NCI-H774 (cell line): ENCODE measurements at places on chromosomes 7 and 10.
A peak's percentile ranks its signal among the peaks of the same experiment; 100 is the strongest.

- DNase-seq: no peak
Observed at GRCh38 chr7:135193615-135194081, 17.7 kb downstream of the WDR91 start.

- no peak for DNase-seq
Observed at GRCh38 chr10:79129361-79129997, 60.7 kb downstream of the ZMIZ1 start.

DNA sequence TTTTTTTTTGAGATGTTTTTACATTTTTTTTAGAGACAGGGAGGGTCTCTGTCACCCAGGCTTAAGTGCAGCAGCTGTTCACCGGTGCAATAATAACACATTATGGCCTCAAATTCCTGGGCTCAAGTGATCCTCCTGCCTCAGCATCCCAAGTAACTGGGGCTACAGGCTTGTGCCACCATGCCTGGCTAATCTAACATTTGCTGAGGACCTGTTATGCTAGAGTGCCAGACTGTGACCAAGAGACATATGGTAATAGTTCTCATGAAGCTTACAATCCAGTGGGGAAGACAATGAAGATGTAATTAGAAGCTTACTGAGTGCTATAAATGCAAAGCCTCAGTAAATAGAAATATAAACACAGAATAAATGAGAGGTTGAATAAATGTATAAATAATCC is 17.6 kb upstream of the ORC5 start:
- no peak for DNase-seq

DNA sequence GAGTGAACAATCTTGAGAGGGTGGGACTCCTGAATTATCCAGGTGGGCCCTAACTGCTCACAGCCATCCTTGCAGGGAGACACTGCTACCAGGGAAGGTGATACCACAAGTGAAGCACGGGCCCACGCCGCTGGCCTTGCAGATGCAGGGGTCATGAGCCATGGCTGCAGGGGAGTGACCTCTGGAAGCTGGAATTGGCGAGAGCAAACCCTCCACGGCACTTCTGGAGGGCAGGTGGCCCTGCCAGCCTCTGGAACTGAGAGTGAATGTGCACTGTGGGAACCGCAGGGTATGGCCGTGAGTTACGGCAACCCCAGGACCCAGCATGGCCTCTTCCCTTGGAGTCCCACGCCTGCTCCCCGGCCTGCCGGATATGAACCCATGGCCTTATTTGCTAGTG is 37.5 kb downstream of the STK32C start:
- DNase-seq: no peak

GRCh38 chr7:7304705-7305450 is 122.5 kb downstream of the C1GALT1 start:
- no peak for DNase-seq

GRCh38 chr7:44275146-44275545 is 50.2 kb downstream of the CAMK2B start:
- no peak for DNase-seq

DNA sequence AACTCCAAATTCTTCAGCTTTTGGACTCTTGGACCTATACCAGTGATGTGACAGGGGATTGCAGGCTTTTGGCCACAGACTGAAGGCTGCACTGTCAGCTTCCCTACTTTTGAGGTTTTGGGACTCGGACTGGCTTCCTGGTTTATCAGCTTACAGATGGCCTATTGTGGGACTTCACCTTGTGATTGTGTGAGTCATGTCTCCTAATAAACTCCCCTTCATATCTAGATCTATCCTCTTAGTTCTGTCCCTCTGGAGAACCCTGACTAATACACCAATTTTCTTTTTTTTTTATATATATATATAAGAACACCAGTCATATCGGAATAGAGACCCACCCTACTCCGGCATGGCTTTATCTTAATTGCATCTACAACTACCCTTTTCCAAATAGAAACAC is 166.8 kb downstream of the ETV1 start:
- DNase-seq: no peak

- no peak for DNase-seq
Observed at GRCh38 chr10:88995156-88995876, 4.7 kb downstream of the FAS start.

- DNase-seq: no peak
Observed at GRCh38 chr7:39617005-39617404, 6.4 kb upstream of the RALA start.

GRCh38 chr10:61757001-61757400 is 94.3 kb downstream of the CABCOCO1 start:
- DNase-seq: no peak

DNA sequence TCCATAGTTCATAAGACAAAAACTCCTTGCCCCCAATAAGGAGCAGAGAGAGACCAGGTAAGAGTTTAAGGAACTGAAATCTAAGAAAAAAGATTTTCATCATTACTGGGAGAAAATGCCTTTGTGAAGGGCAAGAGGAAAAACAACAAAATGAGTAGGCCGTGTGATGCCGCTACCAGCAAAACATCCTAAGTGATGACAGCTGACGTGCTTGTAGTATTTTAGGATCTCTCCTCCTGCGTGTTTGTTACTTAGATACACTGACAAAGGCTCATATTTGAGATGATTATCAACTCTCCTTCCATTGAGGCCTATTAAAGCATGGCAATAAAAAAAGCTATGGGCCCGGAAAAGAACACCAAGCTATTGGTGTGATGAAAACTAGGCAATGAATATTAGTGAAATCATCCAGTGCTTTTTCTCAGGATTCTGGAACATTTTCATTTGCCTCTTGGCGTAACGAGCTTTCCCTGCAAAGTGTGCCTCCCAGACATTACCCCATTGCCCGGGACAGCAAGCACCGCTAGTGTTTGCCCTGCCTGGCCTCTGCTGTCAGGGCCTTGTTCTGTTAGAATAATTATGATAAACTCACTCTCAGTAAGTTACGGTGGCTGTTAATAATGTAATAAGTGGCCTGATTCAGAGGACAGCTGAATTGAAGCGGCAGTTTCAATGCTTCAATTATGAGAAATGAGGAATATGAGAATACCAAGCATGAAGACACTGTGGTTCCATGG is 36.8 kb upstream of the ITPRID1 start:
- no peak for DNase-seq

- no peak for DNase-seq
Observed at GRCh38 chr10:85580585-85580984, 786.0 kb downstream of the GRID1 start.

- no peak for DNase-seq
Observed at GRCh38 chr10:60618861-60619260, 159.4 kb upstream of the CDK1 start.

DNA sequence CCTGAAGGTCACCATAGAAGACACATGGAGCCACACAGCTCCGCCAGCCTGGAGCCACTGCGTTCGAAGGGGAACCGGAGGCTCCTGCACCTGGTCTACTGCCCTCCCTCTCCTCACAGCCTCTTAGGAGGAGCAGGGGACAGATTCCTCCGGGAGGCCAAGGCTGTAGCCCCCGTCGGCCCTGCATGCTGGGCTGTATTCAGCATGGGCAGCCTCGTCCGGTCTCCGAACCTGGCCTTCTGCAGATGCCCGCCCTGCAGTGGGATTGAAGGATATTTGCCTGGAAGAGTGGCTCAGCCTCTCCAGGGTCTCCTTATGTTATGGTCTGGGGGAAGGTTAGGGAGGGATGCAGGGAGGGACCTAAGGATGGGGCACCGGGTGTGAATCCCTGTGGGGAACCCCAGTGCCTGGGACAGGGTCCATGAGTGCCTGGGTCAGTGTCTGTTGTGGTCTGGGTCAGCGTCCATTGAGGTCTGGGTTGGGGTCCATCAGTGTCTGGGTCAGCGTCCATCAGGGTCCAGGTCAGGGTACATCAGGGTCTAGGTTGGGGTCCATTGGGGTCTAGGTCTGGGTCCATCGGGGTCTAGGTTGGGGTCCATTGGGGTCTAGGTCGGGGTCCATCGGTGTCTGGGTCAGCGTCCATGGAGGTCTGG is 13.0 kb upstream of the SCART1 start:
- DNase-seq: no peak

DNA sequence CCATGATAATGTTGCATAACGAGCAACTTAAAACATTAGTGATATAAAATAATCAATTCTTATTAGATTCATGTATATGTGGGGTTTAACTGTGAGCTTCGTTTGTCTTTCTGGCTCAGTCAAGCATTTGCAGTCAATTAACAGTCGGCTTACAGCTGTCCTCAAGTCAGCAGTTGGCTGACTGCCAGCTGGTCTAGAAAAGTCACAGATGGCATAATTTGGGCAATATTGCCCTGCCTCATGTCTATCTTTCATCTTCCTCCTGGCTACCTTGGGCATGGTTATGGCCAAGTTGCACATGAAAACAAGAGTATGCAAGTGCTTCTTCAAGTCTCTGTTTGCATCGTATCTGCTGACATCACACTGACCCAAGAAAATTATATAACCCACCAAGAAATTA is 186.1 kb upstream of the ZWINT start:
- DNase-seq: peak; percentile 38

GRCh38 chr10:60572511-60573194 is 183.0 kb upstream of the ANK3 start:
- DNase-seq: peak; percentile 18

DNA sequence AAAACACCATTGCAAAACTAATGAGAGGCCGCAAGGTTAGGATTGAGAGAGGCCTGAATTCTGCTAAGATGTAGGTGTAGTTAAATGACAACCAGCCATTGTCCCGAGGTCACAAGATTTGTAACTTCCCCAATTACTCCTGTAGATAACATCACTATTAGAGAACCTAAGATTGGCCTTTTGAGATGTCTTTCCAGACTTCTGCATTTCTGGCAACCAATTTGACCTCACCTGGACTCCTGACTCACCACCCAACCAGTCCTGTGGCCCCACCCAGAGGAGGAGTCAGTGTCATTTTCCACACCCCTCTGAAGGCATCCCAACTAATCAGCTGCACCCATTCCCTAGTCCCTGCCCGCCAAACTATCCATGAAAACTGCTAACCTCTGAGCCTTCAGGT is 115.7 kb downstream of the PRKAG2 start:
- no peak for DNase-seq

DNA sequence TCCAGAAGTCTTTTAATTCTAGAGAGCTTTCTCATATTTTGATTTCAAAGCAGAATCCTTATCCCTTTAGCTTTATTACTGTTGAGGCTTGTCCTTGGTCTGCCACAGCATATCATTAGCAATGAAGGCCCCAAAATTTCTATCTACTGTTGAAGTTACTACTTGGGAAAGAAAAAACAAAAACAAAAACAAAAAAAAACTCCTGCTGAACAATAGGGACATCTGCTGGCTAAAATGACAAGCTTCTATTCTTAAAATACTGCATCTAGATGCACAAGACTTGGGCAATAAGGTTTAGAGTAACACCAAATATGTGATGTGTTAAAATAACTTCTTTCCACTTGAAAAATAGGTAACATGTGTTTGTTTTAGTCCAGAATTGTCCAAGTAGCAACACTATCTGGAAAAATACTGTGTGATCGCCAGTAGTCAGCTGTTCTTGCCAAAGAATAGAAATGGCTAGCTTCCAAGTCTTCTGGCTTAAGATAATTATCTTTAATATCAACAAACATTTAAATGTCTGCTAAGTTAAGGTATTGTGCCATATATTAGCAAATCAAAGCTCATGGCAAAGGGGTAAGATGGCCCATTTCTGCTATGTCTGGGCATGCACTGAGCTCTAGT is 3.8 kb upstream of the DMTF1 start:
- DNase-seq: no peak

- no peak for DNase-seq
Observed at GRCh38 chr10:71817831-71818655, 33.0 kb downstream of the PSAP start.

GRCh38 chr7:99123571-99124033 is 20.3 kb downstream of the SMURF1 start:
- no peak for DNase-seq

- no peak for DNase-seq
Observed at GRCh38 chr7:146290746-146291145, 174.1 kb downstream of the CNTNAP2 start.

DNA sequence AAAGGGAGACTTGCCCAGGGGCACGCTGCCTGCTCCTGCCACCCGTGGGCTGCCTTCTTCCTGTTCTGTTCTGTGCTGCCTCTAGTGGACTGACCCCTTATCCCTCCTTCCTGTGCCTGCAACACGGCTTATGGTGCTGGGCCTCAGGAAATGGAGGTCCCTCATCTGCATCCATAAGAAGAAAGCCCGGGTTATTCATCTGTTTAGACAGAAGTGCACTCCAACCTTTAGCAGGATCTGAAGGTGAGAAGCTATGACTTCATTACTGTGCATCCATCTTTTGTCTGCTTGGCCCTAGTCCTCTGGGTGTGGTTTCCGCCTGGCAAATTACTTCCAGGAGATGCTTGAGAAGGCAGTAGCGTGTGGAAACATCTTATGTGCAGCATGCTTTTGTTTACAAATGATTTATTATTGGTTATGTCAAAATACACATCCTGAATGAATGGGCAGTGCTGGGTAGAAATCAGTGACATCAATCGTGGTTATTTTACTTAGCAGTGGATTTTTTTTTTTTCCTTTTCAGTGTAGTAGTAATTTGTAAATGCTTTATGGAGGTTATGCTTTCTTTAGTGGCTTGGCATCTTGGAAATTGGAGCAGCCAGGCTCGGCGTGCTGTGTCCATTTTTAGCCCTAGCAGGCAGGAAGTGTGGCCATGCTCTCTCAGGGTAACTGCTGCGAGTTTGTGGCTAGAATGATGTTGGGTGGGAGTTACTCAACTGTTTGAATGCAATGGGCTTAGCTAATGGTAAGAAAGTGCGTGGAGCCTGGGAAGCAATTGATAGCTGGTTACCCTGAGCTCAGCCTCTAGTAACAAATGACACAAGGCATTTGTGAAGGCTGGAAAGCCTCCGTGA is 12.7 kb downstream of the PTPRE start:
- no peak for DNase-seq

DNA sequence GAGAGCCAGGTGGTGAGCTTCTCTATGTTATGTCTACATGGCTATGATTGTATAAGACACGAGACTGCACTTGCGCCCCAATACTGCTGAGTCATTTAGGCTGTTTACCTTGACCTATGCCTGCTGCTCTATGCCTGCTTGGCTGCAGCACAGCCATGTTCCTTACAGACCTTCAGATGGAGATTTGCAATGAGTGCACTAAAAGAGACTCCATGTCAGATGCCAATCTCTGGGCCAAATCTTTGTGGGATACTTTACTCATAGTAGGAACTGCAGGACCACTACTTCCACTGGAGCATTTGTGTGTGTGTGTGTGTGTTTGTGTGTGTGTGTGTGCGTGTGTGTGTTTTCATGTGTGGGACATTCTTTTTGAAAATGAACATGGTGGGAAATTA is 50.0 kb upstream of the KMT2E start:
- no peak for DNase-seq

DNA sequence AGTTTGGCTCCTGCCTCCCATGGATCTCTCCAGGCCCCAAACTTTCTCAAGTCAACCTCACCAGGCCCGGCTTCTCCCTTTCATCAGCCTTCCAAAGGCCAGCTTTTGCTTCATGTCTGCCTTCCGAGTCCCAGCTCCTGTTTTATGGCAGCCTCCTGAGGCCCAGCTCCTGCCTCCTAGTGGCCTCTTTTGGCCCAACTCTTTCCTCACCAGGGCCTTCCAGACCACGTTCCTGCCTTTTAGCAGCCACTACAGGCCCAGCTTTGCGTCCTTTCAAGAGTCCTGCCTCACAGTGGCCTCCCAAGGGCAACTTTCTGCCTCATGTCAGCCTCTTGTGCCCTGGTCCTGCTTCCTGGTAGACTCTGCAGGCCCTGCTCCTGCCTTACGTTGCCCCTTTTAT is 15.3 kb upstream of the TMEM248 start:
- DNase-seq: no peak
